ENCODE measurements at places on chromosomes 1 and 21. TPM values are rescaled to one million over a fixed set of nuclear protein-coding genes. Genes with fewer than 3 reads are reported as not detected.

- DNase-seq: no peak
Measured at GRCh38 chr1:7967196-7967595, 5.7 kb downstream of the PARK7 start.

The ZNF669 gene
- polyA plus RNA-seq: 3.6 TPM

The AGL gene
- polyA plus RNA-seq: 4.9 TPM

The CFAP141 gene
- not detected for polyA plus RNA-seq

DNA sequence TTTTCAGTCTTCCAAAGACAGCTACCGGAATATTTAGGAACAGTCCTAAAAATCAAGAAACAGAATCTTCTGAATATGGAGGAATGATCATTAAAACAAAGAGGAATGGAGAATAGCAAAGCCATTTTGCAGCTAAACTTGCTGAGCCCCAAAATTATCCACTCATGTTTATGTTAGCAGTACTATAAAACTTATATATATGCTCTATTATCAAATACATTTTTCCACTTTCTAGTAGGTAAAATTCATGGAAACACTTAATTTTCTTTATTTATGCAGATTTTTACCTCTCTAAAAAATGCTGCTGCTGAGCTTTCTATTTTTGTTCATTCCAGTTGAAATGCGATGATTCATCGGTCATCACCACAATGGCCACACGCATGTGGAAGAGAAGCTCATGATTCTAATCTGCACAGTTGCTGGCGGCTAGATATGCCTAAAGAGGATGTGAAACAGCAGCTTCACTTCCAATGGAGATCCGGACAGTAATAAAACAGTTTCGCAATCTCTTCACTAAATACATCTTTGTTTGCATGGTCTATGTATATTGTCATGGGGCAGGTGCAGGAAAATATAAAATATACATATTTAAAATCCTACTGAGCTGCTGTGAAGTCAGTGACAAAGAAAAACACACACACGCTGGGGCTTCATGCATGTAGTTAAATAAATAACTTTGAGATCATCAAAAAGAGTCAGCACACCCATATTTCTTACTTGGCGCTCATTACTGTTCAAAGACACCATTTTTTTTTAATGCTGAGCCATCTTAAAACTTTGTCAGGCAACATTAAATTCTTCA is 292.2 kb downstream of the SMYD3 start:
- no peak for DNase-seq

The S100A9 gene
- 3.1 TPM for polyA plus RNA-seq

GRCh38 chr1:170133766-170134495 is 11.8 kb upstream of the NTMT2 start:
- DNase-seq: no peak

DNA sequence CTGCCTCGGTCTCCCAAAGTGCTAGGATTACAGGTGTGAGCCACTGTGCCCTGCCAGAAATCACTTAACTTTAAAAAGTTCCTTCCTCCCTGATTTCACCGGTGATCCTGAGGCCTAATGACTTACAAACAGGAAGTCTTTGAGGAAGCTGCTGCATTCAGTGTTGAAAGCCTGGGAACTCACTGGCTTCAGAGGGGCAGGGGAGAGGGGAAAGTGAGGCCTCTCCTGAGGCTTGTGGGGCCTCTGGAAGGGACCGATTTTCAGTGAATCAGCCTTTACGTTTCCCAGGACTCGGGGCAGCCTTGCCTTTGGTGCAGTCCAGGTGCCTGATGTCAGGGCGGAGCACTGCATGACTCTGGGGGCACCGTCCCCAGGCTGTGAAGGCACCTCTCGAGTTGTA is 30.1 kb upstream of the ARHGEF10L start:
- no peak for DNase-seq

- DNase-seq: no peak
Measured at GRCh38 chr1:157849229-157849875, 7.7 kb upstream of the CD5L start.

The SPRR2G gene
- not detected for polyA plus RNA-seq

DNA sequence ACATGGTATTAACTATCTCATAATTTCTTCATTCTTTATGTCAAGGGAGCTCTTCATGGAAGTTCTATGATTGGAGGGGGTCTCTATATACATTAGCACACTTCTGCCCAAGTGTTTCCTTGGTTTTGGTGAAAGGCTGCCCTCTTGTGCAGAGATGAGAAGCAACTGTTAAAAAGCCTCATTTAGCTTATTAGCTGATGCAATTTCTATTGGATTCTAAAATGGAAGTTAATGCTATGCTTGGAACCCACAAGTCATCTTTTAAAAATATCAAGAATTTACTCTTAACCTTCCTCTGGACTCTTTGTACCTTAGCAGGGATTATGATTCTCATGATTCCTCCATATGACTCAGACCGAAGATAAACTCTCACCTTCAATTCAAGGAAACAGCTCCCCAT is 328.9 kb downstream of the PTBP2 start:
- DNase-seq: no peak

DNA sequence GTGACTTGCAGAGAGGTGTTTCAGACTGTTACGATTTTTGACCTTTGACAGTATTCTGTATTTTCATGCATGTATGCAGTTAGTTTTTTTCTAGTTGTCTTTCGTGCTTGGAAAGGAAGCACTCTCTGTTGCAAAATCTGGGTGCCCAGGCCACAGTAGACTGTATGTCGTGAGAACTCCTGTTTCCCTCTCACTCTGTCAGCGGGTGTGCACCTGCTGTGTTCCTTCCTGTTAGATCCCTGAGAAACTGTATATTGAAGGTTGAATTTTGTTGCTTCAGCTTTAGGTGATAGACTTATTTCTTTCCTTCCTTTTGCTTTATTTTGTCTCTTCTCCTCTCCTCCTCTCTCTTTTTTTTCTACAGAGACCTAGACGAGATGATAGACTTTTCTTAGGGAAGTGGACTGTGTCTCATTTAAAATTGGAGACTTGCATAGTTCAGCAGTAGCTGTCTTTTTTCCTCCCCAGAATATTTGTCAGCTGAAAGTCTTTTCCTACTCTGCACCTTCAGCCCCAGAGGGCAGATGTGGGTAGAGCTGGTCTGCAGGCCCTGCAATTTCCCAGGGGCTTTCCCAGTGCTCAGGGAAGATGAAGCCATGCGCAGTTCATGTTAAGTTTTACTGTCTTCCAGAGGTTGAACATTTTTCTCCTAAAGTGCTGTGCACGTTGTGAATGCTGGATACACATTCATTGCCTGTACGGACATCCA is 1.4 kb downstream of the TRAPPC10 start:
- DNase-seq: no peak

DNA sequence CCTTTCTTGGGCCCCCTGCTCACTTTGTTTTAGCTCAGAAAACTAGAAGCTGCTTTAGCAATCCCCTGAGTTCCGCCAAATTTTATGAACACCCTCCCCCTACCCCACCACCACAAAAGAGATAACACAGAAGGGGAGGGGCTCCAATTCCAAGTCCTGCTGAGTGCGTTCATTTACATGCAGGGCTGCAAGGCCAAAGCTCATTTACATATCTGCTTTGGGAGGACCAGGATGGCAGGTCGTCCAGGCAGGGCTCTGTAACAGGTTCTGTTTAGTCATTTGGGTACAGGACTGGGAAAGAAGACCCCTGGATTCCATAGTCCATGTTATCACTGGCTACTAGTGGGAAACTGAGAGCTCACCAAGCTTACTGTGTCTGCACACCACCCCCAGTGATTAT is 35.9 kb upstream of the KIF21B start:
- no peak for DNase-seq

DNA sequence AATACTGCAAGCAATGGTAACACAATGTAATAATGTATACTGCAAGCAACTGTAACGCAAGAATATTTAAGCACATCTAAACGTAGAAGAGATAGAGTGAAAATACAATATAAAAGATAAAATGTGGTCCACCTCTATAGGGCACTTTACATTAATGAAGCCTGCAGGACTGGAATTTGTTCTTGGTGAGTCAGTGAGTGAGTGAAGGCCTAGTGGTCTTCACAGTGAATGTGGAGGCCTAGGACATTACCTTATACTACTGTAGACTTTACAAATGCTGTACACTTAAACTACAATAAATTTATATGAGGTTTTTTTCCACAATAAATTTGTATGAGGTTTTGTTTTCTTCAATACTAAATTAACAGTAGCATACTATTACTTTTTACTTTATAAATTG is 287.4 kb upstream of the SNX7 start:
- no peak for DNase-seq

The INSRR gene
- polyA plus RNA-seq: not detected

The OR2G6 gene
- polyA plus RNA-seq: not detected

- DNase-seq: no peak
Measured at GRCh38 chr1:21385022-21385421, 54.9 kb upstream of the NBPF3 start.

The SIM2 gene
- 12.1 TPM for polyA plus RNA-seq

GRCh38 chr1:165678509-165678908 is 19.9 kb downstream of the ALDH9A1 start:
- no peak for DNase-seq

GRCh38 chr1:44835738-44836675 is 7.0 kb downstream of the PTCH2 start:
- peak; percentile 42 for DNase-seq

The MAPKAPK2 gene
- polyA plus RNA-seq: 43.8 TPM

All from A549 (cell line).